ENCODE measurements at places on chromosomes 12 and 14.

- no peak for DNase-seq
Measured at GRCh38 chr12:6792522-6793201, 3.3 kb downstream of the CD4 start.

- DNase-seq: no peak
Measured at GRCh38 chr12:89311703-89312293, 40.5 kb downstream of the DUSP6 start.

DNA sequence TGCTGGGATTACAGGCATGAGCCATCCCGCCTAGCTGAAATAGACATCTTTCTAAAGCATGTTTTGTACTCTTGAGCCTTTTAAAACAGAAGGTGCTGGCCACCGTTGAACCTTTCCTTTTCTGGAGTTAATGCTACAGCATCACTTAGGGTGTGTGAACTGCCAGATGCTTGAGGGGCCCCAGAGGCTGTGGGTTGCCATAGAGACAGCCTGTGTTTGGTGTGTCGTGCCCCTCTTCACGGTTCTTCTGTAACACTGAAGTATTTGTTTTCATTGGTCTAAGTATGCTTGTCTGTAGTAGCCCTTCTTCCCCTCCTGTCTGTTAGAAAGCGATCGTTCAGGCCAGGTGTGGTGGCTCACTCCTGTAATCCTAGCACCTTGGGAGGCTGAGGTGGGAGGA, 30.8 kb downstream of the PLEKHG3 start:
- DNase-seq: no peak

DNA sequence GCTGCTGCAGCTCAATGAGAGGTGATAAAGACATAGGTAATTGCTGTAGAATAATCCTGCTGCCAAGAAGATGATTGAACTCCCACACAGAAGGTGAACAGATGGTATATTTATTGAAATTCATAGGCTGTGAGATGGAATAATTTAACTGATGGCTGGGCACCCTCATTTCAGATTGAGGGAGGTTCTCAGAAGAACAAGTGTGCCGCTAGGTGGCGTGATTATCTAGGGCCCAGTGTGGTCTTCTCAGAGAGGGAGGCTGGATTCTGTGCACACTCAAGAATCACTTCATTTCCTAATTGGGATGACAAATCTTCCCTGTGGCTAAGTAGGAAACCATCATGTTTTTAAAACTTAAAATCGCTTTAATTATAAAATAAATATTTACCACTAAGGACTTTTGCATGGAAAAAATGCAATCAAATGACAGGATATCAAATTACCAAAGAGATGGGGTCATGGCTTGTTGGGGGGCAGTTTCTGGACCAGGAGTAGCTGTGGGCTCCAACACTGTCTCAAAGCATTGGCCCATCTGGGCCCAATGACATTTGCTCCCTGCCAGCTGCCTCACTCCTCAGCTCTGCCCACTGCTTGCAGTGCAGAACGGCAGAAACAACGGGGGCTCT, 132.3 kb downstream of the SNAPC1 start:
- no peak for DNase-seq

- DNase-seq: no peak
Measured at GRCh38 chr14:101187816-101188570, 284.5 kb upstream of the RTL1 start.

- DNase-seq: no peak
Measured at GRCh38 chr12:56198836-56199235, 9.6 kb upstream of the SMARCC2 start.

DNA sequence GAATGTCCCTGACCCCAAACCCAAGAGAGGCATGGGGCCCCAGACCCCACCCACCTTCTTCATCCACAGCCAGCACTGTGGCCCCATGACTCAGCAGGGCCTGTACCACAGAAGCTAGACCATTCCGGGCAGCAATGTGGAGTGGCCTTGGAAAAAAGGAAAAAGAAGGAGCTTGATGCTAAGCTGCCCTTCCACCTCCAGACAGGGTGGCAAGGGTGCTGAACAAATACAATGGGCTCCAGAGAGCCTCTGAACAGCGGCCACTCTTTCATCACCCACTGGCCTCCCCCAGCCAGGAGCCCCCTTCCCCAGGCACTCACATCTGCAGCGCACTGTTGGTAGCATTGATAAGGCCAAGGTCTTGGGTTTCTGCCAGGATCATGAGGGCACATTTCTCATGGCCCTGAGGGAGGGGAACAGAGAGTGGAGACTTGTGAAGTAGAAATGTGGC, 13.9 kb downstream of the SLC39A5 start:
- DNase-seq: no peak

- DNase-seq: no peak
Measured at GRCh38 chr12:110310763-110311162, 29.7 kb downstream of the ATP2A2 start.

DNA sequence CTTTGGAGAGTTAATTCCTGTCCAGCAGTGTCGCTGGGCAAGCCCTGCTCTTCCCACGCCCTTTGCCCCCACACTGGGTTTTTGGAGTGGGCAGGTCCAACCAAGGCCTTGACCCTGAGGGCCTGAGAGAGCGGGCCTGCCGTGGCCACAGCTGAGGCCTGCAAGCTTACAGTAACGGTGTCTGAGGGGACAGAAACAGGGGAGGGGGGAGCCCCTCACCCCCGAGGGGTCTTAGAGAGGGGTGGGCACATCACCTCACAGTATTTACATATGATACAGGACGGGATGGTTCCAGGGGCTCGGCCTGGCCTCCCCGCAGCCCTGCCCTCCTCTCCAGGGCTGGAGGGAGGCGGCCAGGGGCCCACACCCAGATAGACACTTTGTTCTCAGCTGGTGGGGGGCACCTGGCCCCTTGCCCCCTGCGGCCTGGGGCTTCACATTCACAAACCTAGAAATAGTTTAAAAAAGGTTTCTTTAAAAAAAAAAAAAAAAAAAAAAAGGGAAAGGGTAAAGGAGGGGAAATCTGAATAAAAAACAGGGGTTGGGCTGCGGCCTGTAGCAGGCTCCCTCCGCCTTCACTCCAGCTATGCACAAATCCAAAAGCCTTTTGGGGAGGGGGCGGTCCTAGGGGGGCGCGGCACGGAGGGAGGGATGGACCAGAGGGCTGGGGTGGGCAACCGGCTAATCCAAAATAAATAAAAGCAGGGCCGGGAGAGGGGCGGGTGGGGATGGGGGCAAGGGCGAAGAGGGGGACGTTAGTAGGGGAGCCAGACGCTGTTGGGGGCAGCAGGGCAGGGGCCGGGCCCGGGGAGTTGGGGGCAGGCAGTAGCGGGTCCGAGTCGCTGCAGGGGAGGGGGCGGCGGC, 14.8 kb upstream of the PLA2G1B start:
- DNase-seq: no peak

DNA sequence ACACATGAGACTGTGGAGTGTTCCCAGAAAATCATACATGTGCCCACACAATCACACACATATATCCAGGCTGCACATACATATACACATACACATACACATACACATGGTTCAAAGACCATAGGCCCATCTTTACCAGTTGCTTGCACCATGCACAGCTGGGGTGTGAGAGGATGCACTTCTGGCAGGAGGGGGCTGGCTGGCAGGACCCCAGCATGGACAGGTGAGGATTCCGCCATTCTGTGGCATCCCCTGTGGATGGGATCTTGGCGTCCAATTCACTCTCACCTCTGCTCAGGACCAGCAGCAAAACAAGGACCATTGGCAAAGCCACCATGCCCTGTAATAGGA, 7.0 kb downstream of the ITGB7 start:
- DNase-seq: no peak

DNA sequence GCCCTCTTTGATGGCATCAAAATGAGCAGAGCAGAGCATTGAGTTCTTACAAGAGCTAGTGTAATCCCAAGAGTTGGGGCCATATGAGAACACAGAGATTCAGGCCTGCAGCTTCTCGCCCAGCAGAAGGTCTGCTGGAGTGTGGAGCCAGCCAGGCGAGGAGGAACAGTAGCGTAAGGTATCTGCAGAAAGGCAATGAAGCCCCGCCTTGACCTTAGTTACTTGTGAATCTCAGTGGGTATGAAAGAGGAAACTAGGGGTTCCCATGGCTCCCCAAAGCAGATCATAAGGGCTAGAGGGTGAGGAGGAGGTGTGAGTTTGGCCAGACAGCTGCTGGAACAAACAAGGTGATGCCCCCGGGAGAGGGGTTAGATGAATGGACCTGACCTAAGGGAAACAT, 49.4 kb downstream of the SLC8A3 start:
- DNase-seq: no peak

DNA sequence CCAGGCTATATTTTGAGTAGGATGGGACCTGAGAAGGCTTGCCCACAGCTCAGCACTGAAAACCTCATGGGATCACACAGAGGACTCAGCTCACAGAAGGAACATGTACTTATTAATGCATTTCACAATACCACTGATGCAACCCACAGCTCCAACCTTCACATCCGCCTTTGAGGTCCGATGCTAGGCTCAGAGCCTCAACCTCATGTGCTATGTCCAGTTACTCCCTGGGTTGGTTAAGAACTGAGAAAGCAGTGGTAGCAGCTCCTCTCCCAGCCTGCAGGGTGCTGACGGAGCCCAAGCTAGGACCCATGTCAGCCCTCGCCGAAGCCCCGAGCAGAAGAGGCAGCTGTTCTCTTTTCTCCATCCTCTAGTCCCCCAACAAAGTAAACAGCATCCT, 52.9 kb downstream of the SPTB start:
- no peak for DNase-seq

DNA sequence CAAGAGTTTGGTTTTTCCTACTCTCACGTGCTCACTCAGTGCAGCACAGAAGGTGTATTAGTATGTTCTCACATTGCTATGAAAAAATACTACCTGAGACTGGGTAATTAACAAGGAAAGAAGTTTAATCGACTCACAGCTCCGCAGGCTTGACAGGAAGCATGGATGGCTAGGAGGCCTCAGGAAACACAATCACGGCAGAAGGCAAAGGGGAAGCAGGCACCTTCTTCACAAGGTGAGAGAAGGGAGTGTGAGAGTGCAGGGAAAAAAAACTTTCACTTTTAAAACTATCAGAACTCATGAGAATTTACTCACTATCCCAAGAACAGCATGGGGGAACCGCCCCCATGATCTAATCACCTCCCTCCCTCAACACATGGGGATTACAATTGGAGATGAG, 185.8 kb upstream of the TMPO start:
- no peak for DNase-seq

GRCh38 chr14:89803542-89803941, 151.0 kb downstream of the EFCAB11 start:
- no peak for DNase-seq

GRCh38 chr14:20631880-20632389, 9.6 kb downstream of the OR6S1 start:
- DNase-seq: no peak

DNA sequence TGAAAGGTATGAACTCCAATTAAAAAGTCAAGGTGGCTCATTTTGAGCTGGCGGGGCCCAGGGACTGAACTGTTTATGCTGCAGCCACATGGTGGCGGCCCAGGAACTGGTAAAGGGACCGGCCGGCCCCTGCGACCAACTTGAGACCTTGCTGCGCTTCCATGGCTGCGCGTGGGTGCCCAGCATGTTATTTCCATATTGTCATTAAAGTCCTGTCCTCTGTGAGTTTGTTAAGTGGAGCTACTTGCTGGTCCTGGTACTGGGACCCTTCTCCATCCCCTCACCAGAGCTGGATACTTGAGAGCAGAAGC, 62.3 kb downstream of the BEGAIN start:
- DNase-seq: no peak

DNA sequence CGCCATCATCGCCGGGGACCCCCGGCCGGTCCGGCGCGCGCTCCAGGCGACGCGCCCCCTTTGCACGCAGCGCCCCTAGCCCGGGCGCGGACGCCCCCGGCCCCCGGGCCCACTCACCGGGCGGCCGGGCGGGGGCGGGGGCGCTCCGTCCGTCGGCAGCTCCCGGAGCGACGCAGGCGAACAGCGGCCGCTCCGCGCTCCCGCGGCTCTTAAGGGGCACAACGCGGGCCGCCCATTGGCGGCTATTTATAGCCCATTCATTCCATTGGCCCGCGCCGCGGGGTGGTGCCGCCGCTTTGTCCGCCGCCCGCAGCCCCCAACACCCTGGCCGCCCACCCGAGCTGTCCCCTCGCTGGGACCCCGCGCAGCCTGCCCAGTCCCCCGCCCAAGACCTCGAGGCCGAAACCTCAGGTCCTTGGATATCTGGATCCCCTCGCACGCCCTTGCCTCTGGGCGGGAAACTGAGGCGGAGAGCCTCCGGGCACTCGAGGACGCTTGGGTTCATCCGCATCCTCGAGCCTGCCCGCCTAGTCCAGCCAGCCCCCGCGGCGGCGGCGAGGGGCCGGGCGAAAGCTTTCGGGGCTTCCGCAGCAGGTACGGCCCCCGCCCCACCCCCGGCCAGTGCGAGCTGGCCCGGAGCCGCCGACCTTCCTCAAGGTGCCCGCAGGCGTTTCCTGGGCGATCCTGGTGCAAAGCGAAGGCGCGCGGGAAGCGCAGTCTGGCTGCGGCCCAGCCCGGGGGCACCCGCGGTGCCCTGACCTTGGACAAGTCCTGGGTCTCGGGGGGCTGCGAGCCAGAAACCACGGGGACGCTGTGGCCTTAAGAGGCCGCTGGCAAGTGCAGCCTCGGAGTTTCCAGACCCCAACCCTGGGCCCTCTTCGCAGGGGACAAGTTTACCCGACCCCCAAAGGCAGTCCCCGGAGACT, at the start of gene CKB:
TSS of gene CKB (minus strand) at position 182 of the 926 bp plus-strand sequence. CDS start 337 bp downstream, outside the sequence.
- no peak for DNase-seq

DNA sequence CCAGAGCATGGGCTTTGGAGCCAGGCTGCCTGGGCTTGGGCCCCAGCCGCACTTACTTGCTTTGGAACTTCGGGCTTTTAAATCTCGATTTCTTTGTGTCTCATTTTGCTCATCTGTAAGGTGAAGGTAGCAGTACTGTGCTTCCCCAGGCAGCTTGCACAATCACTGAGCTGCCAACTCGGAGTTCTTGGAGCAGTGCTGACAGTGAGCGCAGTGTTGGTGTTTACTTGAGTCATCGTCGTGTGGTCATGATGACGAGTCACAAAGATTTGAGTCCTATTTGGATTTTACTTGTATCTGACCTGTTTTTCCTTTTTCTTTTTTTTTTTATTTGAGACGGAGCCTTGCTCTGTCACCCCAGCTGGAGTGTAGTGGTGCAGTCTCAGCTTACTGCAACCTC, 31.3 kb upstream of the ATF1 start:
- peak; percentile 56 for DNase-seq

- no peak for DNase-seq
Measured at GRCh38 chr14:100786131-100786530, 39.8 kb upstream of the MEG3 start.

DNA sequence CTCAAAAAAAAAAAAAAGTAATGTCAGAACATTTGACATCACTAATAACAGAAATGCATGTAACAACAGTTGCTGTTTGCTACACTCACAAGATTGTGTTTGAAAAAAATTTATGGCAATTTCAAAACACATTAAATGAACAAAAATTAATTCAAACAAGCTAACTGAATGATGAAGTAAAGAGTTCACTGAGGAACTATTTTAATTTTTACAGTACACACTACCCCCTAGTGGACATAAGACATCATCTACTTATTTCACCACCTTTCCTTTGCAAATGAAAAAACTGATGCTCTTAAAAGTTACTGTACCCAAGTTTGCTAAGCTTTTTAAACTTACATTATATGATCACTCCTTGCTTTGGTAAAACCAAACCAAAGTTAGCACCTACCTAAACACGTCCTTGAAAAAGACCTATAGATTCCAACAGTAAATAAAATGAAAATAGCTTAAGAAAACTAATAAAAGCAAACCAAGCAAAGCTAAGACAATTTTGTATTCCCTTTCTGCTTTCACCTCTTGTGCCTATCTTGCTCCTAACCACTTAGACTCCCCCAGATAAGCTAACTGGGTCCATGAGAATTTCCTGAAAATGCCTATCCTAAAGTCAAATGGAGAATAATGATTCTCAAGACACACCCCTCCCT, 22.2 kb downstream of the UBE2N start:
- peak; percentile 26 for DNase-seq

All from BJ (cell line).